ENCODE measurements at places on chromosomes 2 and 18. TPM values are rescaled to one million over a fixed set of nuclear protein-coding genes. Genes with fewer than 3 reads are reported as not detected.

ZAP70 gene
- 1.7 TPM for total RNA-seq

NOSTRIN gene
- 11.5 TPM for total RNA-seq

DNA sequence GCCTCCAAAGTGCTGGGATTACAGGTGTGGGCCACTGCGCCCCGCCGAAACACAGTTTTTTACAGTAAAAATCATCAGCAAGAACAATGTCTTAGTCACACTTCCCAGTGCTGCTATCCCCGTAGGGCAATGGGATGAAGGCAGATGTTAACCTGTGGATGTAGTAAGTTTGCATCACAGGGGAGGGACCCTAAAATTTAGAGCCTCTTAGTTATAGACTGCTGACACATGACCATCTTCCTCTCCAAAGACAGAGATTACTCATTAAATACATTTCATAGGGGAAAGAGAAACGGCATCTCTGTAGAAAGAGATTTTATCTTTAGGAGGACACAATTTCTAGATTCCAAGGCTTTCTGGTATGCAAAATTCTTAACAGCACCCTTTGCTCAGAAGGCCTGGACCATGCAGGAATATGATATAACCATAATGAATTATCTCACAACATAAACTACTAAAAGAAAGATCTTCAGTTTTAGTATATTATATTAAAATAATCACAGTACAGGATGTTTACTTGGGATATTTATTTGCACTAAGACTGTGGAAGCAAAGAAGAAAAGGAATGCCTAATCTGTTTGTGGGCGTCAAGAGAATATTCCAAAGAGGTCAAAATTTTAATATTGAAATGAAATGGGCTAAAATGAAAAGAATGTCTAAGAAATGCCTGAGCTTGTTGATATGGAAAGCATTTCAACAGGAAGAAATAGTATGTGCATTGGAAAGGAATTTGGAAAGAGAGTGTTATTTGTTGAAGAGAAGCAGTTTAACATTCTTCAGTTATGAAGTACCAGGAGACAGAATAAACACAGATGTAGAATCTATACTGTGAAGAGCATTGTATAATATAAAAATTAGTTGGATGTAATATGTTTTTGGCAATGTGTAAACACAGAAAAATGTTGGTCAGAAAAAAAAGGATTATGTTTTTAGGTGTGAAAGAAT is 1228.3 kb upstream of the CHAC2 start:
- peak; percentile 11 for DNase-seq

DNA sequence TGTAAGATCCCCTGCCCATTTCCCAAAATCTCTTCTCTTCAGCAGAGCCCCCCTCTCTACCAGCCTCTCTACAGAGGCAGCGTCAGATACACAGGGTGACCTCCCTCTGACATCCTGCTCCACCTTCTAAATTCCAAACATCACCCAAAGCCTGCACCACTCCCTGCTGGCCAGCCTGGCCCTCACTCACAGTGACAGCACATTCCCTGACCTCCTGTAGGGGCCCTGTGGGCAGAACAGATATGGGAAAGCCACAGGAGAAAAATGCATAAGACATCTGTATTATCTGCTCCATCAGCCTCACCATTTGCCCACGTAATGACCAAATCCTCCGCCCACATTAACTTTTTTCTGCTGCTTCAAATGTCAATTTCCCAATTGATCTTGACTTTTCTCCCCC is 40.6 kb downstream of the TRABD2A start:
- no peak for DNase-seq

LINC00305 gene
- not detected for total RNA-seq

GRCh38 chr2:72142570-72143440 is 4.9 kb downstream of the CYP26B1 start:
- peak; percentile 89 for DNase-seq

GRCh38 chr2:132037527-132038178 is 124.1 kb downstream of the ANKRD30BL start:
- DNase-seq: peak; percentile 27

AFF3 gene
- 10.0 TPM for total RNA-seq

ANKRD29 gene
- total RNA-seq: 9.8 TPM

GRCh38 chr2:64186699-64187605 is 42.7 kb upstream of the PELI1 start:
- DNase-seq: no peak

KLF11 gene
- 25.8 TPM for total RNA-seq

DNA sequence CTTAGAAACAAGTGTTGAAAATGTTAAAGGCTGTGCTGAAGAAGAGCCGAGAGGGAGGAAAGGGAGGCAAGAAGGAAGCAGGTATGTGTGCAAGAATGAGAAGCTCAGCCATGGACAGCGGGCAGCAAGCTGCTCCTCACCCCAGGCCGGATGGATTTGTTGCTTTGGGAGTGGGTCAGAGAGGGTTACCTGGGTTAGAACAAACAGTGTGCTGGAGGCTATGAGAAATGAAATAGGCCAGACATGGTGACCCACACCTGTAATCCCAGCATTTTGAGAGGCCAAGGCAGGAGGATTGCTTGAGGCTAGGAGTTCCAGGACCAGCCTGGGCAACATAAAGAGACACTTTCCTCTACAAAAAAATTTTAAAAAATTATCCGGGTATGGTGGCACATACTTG is 97.5 kb downstream of the TANC1 start:
- DNase-seq: no peak

MROH2A gene
- not detected for total RNA-seq

GRCh38 chr2:65420712-65421431 is 11.5 kb downstream of the SPRED2 start:
- DNase-seq: no peak

APCDD1 gene
- total RNA-seq: 24.9 TPM

GRCh38 chr18:35941299-35941698 is 31.2 kb upstream of the RMP24 start:
- DNase-seq: no peak

DNA sequence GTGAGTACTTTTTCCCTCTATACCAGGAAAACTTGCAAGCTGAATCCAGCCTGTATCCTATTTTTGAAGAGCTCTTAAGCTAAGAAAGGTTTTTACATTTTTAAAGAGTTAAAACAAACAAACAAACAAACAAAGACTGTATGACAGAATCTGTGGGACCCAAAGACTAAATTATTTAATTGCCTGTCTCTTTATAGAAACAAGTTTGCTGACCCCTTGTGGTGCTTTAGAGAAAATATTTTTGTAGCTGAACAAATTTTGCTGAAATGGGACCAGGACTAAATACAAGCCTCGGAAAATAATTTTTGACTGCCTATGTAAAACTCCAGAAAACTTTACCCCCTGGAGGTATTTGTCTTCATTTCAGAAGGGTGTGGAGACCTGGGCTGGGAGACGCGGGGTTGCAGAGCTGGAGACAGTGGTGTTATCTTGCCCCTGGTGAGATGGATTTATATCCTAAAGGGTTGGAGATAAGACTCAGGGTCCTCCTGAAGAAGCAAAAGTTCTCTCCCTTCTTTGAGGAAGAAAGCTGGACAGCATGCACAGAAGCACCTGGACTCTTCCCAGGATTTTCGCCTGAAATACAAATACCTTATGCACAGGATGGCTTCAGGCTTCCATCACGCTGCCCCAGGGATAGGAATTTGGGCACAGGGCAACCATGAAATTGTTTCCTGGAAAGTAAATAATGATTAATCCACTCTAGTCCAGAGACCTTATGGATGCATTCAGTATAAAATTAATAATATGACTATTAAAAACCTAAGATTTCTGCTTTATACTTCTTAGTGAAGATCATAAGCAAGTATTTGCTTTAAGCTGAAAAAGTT is 54.3 kb downstream of the TMX3 start:
- DNase-seq: no peak

DNA sequence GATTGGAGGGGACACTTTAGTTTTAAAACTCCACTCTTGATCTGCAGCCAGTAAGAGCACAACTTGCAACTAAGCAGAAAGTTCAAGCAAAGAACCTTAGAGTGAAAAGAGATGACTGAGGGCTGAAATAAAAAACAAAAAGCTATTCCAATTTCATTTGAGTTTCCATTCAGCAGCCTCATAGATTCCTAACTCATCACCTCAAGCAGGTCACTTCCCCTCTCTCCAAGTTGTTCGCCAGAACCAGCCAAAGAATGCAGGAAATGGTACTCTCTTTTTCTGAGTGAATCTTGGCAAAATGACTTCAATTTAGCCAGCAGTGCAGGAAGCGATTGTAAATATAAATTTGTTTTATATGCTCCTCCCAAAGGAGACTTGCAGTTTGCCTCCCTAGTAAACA is 213.3 kb downstream of the SETBP1 start:
- DNase-seq: no peak

- DNase-seq: no peak
Observed at GRCh38 chr2:189178054-189178453, 1.5 kb downstream of the COL5A2 start.

- DNase-seq: no peak
Observed at GRCh38 chr2:205998583-205998982, 87.4 kb downstream of the INO80D start.

DNA sequence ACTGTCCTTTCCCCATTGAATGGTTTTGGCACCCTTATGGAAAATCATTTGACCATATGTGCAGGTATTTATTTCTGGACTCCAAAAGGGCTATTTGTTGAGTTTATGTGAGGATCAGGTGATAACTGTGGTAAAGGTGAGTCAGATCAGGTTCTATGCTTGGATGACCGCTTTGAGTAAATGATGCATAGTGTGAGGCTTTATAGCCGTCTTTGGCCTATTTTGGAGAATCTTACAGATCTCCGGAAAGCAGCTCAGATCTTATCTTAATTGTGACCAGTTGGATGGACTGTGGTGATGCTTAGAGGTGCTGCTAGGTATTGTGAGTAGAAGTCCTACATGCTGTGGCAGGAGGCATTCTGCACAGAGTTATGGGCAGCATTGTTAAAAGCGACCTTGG is 126.2 kb downstream of the METTL8 start:
- no peak for DNase-seq

DNA sequence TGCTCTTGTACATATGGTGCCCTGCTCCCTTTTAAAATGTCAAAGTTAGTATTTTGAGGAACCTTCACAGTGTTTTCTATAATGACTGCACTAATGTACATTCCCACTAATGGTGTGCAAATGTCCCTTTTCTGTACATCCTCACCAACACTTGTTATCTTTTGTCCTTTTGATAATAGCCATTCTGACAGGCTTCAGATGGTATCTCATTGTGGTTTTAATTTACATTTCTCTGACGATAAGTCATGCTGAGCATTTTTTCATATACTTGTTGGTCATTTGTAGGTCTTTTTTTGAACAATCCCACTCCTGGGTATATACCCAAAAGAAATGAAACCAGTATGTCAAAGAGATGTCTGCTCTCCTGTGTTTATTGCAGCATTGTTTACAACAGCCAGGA is 268.3 kb downstream of the FBXO15 start:
- DNase-seq: no peak
